ENCODE measurements at places on chromosomes 12 and 14. TPM values are rescaled to one million over a fixed set of nuclear protein-coding genes. Genes with fewer than 3 reads are reported as not detected.

DNA sequence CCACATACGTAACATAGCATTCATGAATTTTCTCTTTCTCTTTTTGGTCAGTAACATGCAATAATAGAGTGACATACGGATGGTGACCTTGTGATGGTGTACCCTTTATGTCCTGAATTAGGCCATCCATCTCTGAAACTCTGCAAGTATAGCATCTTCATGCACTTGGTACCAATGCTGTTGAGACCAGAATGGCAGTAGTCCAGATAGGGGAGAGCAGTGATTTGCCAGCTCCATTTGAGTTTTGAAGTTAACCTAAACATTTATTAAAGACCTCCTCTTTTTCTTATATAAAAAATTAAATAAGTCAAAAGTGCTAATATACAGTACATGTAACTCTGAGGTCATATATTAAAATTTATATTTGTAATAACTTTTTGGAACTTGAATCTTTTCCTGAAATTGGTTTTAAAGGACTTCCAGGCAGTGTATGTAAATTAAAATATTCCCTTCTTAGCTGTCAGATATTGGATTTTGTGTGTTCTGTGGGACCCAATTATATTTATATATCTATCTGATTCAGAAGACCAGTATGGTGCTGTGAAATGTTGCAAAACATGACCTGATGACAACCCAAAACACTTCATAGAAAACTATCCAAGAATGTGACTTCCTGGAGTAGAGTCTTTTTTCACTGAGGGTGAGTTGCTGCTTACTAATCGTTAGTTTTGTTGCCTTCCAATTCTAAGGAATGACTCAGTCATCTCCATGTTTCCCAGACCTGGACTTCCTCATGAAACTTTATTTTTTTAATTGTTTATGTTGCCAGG lies 3.5 kb downstream of the ELK3 start:
- H3K4me3 ChIP-seq, result no peak overlapping the region
- peaks cover 3% of the 10 kb centered on the region for H3K36me3 ChIP-seq
- peak overlapping the region; percentile 65 for H3K27ac ChIP-seq
- no peak for DNase-seq

- no peak overlapping the region for H3K4me3 ChIP-seq
- peaks cover 11% of the 10 kb centered on the region for H3K27me3 ChIP-seq
- DNase-seq, result no peak
- no peak overlapping the region for H3K27ac ChIP-seq
- no peaks in the 10 kb centered on the region for H3K36me3 ChIP-seq
- no peaks in the 10 kb centered on the region for H3K4me1 ChIP-seq
These were observed 240.5 kb downstream of the ADGRD1 start for GRCh38 chr12:131194166-131194565.

The NPAS3 gene
- total RNA-seq, result not detected

The INSM2 gene
- not detected for total RNA-seq

DNA sequence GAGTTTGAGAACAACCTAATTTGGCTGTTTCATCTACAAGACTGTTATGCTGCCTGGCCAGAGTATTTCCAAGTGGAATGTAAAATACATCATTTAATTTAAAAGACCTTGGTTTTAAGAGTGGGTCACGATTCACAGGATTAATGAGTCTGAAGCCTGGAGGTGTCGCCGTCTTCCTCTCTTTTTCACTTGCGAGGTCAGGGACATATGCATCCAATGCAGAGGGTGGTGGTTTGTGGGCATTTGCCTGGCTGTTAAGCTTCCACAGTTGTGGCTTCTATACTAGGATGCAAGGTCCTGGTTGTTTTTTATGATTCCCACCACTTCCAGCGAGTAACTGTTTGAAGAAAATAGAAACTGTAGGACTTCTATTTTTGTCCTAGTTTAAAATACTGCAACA lies 22.8 kb upstream of the RASSF3 start:
- DNase-seq, result no peak
- peaks cover 24% of the 10 kb centered on the region for H3K4me1 ChIP-seq

GRCh38 chr12:28711421-28711820 lies 437.7 kb upstream of the FAR2 start:
- H3K27me3 ChIP-seq, result no peaks in the 10 kb centered on the region
- H3K36me3 ChIP-seq, result no peaks in the 10 kb centered on the region
- H3K27ac ChIP-seq, result no peak overlapping the region

The LDHB gene
- 2,461 TPM for total RNA-seq

DNA sequence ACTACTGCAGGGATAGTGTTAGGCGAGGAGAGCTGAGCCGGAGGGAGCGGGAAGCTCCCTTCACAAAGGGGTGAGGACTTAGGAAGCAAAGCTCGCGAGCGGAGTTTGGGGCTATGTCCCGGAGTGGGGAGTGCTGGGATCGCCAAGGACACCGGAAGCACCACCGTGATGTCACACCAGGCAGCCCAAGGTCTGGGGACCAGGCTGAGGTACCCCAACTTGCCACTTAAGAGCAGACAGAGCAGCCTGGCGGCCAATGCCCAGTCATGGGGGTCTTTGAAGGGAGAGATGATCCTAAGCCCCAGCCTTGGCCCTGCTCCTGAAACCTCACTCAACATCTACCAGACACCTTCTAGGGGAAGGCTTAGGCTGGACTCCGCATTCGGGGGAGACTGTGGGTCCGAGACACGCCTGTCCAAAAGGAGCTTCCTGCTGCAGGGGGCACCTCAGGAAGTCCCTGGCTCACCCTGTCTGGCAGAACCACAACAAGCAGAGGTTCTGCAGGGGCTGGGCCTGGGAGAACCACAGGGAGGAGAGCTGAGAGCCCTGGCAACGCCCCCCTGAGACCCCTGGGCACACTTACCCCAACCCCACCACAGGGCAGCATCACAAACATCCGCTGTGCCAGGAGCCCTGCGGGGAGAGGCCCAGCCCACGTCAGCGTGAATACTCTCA lies 17.8 kb downstream of the SLC48A1 start:
- peak overlapping the region; percentile 31 for H3K27ac ChIP-seq
- H3K36me3 ChIP-seq, result peaks cover 66% of the 10 kb centered on the region
- H3K4me1 ChIP-seq, result peaks cover 25% of the 10 kb centered on the region
- no peak for DNase-seq
- H3K27me3 ChIP-seq, result no peaks in the 10 kb centered on the region

DNA sequence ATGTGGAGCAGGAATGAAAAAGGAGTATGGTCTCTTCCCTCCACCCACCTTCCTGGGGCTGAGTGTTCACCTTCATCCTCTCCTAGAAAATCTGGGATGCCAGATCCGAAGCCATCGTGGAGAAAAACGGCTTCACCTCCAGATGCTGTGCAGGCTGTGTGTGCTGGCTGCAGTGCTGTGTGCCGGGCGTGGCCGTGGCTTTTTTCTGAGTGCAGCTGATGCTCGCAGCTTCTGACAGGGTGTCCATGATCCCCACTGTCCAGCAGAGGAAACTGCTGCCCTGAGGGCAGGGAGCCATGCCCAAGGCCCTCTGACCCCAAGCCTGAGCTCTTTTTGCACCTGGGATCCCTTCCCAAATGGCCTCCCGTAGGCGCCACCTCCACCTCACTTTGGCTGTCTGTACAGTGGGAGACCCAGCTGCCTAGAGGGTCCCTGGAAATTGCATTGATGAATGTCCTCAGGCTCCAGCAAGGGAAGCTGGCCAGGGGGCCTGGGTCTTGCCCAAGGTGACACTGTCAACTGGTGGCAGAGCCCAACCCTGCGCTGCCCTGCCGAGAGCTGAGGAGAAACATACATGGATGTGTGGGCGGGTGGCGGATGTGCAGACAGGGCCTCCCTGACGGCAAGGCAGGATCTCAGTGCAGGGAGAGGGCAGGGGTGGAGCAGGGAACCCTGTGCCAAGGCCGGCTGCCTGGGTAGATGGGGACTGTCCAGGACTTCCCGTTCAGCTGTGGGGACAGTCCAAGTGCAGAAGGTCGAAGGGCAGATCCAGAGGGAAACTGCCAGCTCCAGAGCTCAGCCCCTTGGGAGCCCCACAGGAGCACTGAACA lies 53.3 kb downstream of the BEGAIN start:
- H3K36me3 ChIP-seq, result no peaks in the 10 kb centered on the region
- no peak overlapping the region for H3K27ac ChIP-seq
- peaks cover 4% of the 10 kb centered on the region for H3K4me1 ChIP-seq

- no peak for DNase-seq
- no peak overlapping the region for H3K27ac ChIP-seq
- H3K27me3 ChIP-seq, result peaks cover 41% of the 10 kb centered on the region
- no peaks in the 10 kb centered on the region for H3K36me3 ChIP-seq
- H3K4me3 ChIP-seq, result peak overlapping the region; percentile 10
- peaks cover 14% of the 10 kb centered on the region for H3K4me1 ChIP-seq
These were observed 42.2 kb upstream of the CAPRIN2 start for GRCh38 chr12:30796891-30797371.

- H3K4me1 ChIP-seq, result peaks cover 34% of the 10 kb centered on the region
- no peak for DNase-seq
- H3K27ac ChIP-seq, result peak overlapping the region; percentile 89
- no peaks in the 10 kb centered on the region for H3K27me3 ChIP-seq
These were observed 99.7 kb upstream of the PLEKHG7 start for GRCh38 chr12:92602930-92603623.

GRCh38 chr12:28032811-28033537 lies 60.4 kb upstream of the PTHLH start:
- no peak overlapping the region for H3K27ac ChIP-seq
- no peaks in the 10 kb centered on the region for H3K27me3 ChIP-seq
- H3K4me1 ChIP-seq, result no peaks in the 10 kb centered on the region
- no peaks in the 10 kb centered on the region for H3K36me3 ChIP-seq
- H3K4me3 ChIP-seq, result no peak overlapping the region

DNA sequence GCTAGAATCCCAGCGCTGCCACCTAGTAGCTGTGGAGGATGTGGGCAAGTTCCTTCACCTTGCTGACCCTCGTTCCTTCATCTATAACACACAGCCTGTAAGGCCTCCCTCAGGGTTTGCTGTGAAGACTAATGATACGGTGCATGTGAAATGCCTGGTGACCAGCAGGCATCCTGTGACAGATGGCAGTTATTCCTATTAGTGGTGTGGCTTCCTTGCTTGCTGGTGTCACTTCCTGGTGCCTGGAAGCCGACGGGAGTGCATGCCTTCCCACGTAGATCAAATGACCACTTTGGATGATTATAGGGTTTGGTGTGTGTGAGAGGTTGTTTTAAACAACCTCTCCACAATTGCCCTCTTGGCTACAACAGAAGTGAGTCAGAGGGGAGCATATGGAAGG lies 894.9 kb downstream of the VRK1 start:
- no peak overlapping the region for H3K27ac ChIP-seq
- no peaks in the 10 kb centered on the region for H3K36me3 ChIP-seq
- H3K4me1 ChIP-seq, result peaks cover 2% of the 10 kb centered on the region
- no peaks in the 10 kb centered on the region for H3K27me3 ChIP-seq
- H3K4me3 ChIP-seq, result no peak overlapping the region

The KSR2 gene
- 0.05 TPM for total RNA-seq

The BORCS5 gene
- total RNA-seq, result 31.2 TPM

DNA sequence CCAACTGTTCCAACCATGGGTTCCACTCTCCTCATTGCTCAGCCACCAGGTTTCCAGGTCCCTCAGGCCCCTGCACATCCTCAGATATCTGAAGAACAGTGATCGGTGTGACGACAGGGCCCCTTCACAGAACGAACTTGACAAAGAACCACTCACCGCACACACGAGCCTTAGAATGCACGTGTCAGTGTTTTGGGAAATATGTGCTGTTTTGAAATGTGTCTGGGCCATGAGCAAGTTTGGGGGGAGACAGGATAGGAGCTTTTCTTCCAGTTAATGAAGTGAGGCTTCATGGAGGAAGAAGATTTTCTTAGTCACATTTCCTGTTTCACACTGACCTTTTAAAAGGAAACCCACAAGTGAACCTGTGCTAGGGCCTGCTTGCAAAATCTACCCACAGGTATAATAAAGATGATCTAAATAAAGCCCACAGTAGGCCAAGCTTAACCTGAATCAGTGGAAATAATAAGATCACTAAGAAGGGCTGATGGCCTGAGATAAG lies 58.6 kb downstream of the ZFP36L1 start:
- peak; percentile 56 for DNase-seq
- H3K27ac ChIP-seq, result peak overlapping the region; percentile 55
- peaks cover 26% of the 10 kb centered on the region for H3K4me1 ChIP-seq
- no peak overlapping the region for H3K4me3 ChIP-seq
- H3K27me3 ChIP-seq, result no peaks in the 10 kb centered on the region

DNA sequence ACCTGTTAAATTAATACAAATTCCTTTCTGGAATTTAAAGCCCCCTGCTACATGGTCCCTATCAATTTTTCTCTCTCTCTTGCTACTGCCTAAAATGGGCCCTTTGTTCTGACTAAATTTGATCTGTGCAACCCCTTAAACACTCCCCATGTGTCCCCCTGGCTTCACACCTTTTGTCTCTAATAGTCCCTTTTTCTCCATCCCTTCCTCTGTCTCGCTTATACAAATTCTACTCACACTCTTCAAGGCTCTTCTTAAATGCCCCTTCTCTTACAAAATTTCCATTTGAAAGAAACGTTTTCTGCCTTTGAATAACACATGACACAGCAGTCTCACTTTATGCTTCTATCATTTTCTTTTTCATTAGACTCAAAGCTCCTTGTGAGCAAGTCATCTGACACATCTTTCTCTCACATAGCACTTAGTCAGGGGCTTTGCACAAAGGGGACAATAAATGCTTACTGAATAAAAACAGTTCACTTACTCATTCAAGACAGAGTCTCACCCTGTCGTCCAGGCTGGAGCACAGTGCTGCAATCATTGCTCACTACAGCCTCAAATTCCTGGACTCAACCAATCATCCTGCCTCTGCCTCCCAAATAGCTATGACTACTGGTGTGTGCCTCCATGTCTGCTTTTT lies 41.5 kb upstream of the NR2C1 start:
- no peak overlapping the region for H3K4me3 ChIP-seq
- H3K27ac ChIP-seq, result no peak overlapping the region
- no peaks in the 10 kb centered on the region for H3K36me3 ChIP-seq
- peaks cover 2% of the 10 kb centered on the region for H3K4me1 ChIP-seq
- no peaks in the 10 kb centered on the region for H3K27me3 ChIP-seq

The OR6C65 gene
- not detected for total RNA-seq

The FERMT2 gene
- total RNA-seq, result 3.0 TPM

DNA sequence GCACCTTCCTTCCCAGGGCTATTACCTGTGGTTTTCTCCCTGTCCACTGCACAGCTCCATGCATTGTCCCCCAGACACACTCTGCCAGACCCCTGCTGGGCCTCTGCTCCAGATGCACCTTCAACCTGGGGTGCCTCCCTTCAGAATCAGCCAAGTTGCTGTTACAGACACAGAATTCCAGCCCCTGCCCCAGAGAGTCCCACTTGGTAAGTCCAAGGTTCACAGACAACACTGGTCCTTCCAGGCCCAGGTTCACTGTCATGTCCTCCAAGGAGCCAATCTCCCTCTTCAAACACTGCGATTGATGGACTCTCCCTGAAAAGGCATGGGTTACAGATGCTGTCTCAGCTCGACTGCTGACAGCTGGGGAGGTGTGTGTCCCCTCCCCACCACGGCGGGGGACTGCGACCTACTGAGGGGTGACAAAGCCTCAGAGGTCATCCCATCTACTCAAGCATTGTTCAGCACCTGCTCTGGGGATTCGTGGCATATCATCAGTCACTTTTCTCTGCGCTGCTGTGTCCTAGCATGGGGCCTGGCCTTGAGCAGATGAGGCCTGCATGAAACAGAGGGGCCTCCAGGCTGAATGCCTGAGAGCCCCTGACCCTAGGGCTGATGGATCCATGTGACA lies 24.3 kb downstream of the CALM1 start:
- H3K27me3 ChIP-seq, result no peaks in the 10 kb centered on the region
- no peaks in the 10 kb centered on the region for H3K4me1 ChIP-seq
- DNase-seq, result no peak
- H3K4me3 ChIP-seq, result no peak overlapping the region
